CD8-positive, alpha-beta T cell (primary cell): ENCODE measurements at places on chromosomes 16 and 17. TPM values are rescaled to one million over a fixed set of nuclear protein-coding genes. Genes with fewer than 3 reads are reported as not detected.

GRCh38 chr16:16175296-16175695 lies 48.0 kb downstream of the ABCC6 start:
- DNase-seq: no peak

DNA sequence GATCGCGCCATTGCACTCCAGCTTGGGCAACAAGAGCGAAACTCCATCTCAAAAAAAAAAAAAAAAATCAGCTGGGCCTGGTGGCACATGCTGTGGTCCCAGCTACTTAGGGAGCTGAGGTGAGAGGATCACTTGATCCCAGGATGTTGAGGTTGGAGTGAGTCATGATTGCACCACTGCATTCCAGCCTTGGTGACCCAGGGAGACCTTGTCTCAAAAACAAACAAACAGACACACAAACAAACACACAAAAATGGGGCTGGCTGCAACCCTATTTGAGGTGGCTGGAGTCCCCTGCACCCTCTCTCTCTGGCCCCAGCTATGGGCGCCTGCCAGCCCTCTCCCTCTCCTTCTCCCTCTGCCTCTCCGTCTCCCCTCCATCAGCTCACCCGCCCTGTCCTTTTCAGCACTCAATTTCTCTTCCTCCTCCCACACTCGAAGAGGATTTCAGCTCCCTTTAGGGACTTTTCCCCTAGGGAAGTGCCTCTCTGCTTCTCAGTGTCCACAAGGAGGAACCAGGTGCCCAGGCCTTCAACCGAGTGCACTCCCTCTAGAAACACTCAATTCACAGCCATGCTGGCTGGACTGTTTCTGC lies 17.5 kb upstream of the TFAP4 start:
- no peak for DNase-seq

GRCh38 chr16:88785106-88785924 lies at the start of gene PIEZO1:
TSS of gene PIEZO1 (minus strand) at chr16:88785220. CDS start at chr16:88784964, 256 bp downstream.
- DNase-seq: peak; percentile 83

GRCh38 chr17:1942666-1943435 lies 82.3 kb downstream of the RTN4RL1 start:
- no peak for DNase-seq

GRCh38 chr16:85660843-85661739 lies 27.7 kb downstream of the GINS2 start:
- DNase-seq: no peak

GRCh38 chr17:83085103-83085502 lies 5.7 kb downstream of the METRNL start:
- DNase-seq: no peak

GRCh38 chr17:48123776-48124388 lies 16.3 kb downstream of the SNX11 start:
- DNase-seq: no peak

DNA sequence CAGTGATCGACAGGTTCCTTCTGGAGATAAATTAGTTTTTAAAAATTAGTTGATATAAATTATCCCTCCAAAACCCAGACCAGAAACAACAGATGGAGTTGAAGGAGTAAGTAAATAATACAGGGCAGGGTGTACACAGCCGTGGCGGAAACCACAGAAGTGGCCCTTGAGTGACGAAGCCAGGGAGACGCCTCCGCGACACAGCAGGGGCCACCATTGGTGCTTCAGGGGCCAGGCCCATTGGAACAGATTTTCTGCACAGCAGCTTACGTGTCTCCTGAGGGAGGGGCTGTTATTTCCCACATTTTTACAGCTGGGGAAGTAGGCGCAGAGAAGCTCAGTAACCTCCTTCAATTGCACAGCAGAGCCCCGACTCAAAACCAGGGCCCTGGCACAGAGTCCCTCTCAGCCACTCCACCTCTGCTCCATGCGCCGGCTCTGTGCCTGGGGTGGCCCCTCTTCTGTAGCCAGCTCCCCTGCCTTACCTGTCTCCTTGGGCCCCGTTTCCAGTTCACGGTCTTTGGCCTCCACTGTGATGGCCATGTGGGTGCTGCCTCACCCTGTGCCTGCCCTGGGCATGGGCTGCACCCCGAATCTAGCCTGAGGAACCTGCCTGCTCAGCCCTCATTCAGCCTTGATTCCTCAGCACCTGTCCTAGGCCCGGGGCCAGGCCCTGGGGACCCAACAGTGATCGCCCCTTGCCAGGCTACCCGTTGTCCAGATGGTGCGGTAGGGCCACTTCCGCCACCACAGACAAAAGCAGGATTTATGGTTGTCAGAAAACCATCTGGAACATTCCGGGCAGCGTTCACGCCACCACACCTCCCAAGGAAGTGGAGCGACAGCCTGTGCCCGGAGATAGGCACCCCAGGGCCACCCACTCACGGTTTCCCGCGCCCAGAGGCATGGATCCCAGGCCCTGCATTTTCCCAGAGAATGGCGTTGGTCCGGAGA lies 128.5 kb upstream of the GSE1 start:
- no peak for DNase-seq

DNA sequence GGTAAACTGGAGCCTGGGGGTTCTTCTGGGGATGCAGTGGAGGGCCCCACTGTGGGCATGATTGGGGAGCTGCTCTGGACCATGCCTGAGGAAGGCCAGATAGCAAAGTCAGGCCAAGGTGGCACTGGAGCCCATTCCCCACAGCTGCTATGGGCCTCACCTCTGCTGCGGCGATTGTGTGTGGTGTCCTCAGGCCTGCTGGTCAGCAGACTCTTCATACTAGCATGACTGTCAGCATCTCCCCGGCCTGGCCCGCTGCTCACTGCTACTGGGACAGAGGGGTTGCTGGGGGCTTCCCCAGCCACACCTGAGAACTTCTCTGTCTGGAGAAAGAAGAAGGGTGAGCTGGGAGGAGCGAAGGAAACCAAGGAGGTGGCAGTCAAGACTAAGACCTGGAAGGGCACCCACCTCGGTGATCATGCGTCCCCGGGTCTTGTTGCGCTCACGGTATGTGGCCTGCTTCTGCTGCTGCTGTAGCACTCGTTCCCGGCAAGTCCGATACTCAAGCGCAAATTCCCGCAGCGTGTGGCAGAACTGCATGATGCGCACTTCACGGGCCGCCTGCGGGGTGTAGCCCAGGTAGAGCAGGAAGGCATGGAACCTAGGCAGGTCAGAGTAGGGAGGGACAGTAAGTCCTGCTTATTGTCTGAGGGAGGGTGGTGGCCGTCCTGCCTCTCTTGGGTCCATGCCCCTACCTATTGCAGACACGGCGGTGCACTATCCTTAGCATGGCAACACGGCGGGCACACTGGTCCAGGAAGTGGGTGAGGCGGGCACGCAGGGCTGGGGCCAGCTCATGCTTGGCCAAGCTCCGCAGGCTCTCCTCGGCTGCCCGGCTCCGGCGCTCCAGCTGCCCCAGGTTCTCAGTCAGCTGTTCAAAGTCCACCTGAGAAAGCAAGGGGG lies 3.2 kb downstream of the TMEM208 start:
- DNase-seq: no peak

GRCh38 chr16:19130852-19131824 lies 17.4 kb downstream of the ITPRIPL2 start:
- no peak for DNase-seq

DNA sequence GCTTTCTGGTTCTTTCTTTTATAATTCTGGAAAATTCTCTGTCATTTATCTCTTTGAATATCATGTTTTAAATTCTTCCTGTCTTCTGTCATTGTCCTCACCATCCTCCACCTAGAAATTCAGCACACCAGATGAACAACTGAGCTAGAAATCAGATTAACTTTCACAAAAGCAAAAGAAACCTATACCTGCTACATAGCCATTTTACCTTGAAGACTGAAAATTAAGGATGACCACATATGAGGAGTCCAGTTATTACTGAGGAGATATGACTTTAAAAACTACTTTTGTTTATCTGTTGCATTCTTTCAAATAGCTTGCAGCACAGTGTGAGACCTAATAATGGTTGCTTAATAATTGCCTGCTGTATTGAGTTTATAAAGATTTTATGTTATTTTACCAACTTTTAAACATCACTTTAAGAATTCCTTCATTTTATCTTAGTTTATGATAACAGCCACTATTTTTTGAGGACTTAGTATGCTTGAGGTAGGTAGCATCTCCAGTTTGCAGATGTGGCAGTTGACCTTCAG lies 104.3 kb downstream of the BCAS3 start:
- no peak for DNase-seq

GRCh38 chr16:24382762-24383407 lies 126.8 kb downstream of the CACNG3 start:
- no peak for DNase-seq

- no peak for DNase-seq
Observed at GRCh38 chr17:68602289-68602688, 1.1 kb upstream of the FAM20A start.

DNA sequence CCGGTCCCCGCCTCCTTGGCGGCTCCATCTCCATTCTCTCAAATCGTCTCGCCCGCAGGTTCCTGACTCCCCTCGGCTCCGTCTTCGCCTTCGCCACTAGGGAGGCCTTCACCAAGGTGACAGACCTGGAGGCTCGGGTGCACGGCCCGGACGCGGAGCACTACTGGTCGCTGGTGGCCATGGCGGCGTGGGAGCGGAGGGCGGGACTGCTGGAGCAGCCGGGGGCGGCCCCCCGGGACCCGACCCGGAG lies 862 bp downstream of the GLTPD2 start:
- DNase-seq: no peak

- no peak for DNase-seq
Observed at GRCh38 chr16:19817122-19817521, 67.5 kb downstream of the GPRC5B start.

DNA sequence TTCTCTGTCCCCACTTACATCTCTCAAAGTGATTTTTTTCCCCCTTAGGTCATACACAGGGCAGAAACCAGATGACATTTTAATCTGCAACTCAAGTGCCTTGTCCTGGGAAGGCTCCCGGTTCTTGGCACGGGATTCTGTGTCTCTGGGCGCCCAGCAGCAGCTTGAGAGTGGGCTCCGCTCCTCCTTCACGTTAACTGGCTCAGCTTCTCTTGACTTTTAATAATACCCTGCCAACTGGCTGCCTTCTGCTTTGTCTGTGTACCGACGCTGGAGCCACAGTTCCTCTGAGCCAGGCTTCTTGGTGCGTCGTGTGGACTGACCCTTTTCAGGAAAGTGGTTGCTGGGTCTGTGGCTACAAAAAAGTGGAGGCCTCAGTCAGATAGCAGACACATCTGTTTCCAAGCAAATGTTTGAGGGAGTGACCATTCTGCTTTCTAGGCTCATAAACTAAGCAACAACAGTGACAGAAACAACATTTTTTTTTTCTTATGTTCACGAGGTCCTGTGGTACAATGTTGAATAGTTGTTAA lies 64.9 kb downstream of the IRF8 start:
- no peak for DNase-seq

GRCh38 chr17:72176516-72176851 lies 55.7 kb downstream of the SOX9 start:
- DNase-seq: no peak

GRCh38 chr17:77404812-77405581 lies 264.2 kb downstream of the SEC14L1 start:
- peak; percentile 90 for DNase-seq

The ROGDI gene
- total RNA-seq: 7.9 TPM

The ABCC3 gene
- total RNA-seq: not detected

The EFNB3 gene
- not detected for total RNA-seq

The CSH2 gene
- not detected for total RNA-seq

The RND2 gene
- not detected for total RNA-seq
